Suprapubic skin (tissue), 4 donors: ENCODE measurements at places on chromosomes 13 and 19.

DNA sequence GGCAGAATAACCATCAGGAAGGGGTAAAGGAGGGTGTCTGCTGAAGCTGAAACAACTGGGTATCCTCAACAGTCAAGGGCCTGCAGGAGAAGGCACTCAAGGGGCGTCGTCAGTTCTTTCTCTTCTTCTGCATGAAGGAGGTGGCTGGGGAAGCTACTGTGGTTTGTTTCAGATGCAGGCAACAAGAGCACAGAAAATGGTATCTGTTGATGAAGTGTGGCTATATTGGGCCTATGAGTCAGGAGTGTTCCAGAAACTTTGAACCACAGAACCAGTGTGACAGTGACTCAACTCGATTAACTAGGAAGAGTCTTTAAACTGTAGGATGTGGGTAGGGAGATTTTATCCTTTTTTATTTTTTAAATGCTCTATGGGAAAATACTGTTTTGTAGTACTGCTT is 686.3 kb downstream of the FGF9 start:
- DNase-seq = no peak

GRCh38 chr13:21481359-21481758 is 22.3 kb upstream of the ZDHHC20 start:
- DNase-seq = no peak

GRCh38 chr19:45339629-45340028 is 921 bp upstream of the KLC3 start:
- no peak for DNase-seq

GRCh38 chr13:27792393-27793218 is at the start of gene GSX1:
TSS of gene GSX1 (plus strand) at chr13:27792483. CDS start at chr13:27792691, 208 bp downstream.
- no peak for DNase-seq

DNA sequence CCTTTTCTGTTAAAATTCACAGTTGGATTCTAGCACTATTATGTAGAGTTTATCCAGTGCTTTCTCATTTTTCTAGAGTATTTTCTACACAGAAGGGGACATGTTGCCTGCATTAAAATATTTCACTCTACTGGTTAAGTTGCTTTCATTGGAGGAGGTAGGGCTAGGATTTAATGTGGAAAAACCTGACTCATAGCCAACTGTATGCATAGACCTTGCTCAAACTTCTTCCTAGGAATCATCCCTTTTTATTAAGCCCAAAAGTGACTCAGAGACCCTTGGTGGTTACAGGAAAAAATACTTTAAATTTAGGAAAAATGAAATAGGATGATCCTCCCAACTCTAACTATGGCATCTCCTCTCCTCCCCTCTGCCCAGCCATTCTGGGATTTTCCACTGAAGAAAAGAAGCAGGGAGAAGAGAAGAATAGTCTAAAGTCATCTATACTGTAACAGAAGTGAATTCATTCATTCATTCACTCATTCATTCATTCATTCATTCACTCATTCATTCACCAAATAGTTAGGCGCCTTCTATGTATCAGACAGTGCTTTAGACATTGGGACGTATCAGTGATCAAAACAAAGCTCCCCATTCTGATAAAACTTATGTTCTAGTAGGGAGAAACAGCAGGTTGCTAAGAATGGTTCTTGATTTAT is 109.0 kb upstream of the HTR2A start:
- DNase-seq = no peak

DNA sequence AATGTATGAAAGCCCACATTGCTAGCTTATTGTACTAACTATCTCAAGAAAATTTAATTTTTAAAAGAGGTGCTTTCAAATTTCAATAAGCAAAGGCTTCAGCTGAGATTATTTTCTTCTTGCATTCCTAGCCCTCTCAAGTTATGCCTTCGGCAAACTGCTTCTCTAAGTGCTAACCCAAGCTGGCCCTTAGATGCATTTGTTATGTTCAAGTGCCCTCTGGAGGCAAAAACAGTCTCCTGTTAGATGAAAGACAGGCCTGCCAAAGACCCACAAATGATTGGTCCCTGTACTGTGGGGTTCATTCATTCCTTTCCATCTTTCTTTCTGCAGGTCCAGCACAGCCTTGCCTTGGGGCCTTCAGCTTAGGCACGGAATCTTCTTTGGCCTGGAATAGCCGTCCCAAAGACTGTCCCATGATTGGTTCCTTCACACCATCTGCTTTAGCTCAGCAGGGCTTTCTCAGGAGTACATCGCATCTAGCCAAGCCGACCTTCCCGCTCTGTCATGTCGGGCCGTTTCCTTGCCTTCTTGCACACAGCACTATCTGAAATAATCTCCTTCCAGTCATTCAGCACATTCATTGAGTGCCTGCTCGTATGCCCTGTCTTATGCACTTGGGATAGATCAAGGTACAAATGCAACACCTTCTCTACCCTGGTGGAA is 26.4 kb upstream of the TPTE2 start:
- no peak for DNase-seq

DNA sequence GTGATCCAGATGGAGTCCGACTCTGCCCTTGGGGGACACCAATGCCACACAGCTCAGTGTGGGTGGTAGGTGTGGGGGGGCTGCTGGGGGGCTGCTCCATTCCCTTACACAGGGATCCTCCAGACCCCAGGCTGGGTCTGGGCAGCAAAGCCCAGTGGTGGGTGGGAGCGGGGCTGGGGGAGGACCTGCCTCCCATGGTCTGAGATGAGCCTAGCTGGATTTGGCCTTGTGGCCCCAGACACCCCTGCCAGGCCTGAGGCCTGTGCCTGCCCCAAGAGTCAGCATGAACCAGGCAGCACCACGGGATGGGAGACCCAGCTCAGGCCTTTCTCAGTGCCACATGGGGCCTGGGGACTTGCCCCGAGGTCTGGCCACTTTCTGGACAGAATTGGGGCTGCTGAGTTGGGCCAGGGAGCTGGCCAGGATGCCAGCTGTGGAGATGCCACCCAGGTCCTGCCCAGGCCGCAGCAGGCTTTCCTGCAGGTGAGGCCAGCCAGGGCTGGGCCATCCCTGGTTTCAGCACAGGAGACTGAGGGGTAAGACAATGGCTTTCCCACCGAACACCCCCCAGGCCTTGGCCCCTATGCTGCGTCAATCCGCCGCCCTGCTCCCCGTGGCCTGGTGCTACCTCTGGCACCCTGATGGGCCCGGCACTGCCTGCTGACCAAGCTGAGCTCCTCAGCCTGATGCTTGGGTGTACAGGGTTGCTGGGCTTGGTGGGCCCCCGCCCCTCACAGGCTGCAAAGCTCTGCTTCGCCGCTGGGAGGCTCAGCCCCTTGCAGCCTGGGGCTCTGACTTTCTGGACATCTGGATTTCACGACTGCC is 24.2 kb downstream of the CEBPG start:
- DNase-seq = no peak

DNA sequence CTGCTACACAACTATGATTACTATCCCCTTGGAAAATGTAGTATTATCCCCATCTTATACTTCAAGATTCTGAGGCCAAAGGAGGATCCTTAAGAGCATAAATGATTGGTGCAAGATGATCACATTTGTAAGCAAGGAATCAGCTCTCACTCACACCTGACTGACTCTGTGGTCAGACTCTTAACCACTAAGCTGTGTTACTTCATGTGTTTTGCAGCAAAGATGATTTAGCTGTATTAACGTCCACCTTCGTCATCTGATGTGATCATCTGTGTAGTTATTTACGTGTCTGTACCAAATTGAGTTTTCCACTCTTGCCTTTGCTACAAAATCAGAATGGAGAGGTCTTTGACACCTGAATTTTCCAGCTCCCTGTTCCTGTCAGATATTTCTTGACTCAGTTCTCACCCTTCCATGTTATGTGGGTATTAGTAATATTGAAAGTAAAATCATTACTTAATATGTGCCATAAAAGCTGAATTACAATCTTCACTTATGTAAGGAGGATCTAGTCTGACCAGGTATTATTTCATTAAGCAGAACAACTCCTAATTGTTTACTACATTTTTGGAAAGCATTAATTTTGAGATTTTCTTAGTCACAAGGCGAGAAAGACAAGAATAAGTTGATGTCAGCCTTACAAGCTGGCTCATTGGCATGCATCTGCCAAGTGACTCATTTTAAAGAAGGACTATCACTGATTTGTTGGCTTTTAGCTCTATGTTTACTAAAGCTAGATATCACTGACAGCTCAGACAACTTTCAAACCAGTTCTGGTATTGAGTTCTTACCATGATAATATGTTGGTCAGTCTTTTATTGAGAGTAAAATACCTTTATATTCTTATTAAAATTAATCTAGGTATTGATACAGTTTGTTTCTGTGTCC is 1279.8 kb upstream of the PCDH9 start:
- no peak for DNase-seq

DNA sequence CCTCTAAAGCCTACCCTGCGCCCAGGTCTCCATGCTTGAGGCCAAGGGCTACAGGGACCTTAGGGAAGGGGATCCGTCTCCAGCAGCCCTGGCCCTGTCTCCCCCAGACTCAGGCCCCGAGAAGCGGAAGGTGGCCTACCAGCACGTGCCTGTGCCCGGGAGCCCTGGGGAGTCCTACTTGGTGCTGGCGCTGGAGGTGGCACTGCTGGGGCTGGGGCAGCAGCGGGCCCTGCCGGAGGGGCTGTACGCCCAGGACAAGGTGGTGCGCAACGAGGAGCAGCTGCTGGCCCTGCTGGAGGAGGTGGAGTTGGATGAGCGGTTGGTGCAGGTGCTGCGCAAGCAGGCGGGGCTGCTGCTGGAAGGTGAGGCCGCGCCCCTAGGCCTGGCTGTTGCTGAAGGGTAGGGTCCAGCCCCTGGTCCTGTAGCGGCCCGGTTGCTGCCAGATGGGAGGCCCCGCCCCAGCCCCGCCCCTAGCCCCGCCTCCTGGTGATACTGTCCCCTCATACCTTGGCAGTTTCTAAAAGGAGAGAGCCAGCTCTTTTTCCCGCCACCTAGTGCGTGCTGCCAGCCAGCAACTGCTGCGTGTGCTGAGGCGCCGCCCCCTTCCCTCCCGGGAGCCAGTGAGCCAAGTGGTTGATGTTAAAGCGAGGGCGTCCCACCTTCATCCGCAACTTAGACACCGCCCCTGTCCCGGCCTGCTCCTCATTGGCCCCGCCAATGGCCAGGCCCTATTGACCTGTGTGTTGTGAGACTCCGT is 22.6 kb downstream of the ZSWIM4 start:
- no peak for DNase-seq

DNA sequence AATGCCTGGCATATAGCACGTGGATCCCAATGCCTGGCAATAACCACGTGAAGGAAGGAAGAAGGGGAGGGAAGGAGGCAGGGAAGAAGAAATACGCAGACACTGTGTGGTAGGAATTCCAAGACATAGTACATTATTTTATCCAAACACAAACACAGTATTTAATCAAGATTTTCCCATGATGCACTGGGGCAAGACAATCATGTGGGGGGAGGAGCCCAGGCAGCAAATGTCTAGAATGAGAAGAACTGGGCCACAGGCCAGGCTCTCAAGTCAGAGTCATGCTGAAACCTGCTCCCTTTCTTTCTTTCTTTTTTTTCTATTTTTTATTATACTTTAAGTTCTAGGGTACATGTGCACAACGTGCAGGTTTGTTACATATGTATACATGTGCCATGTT is 717.9 kb downstream of the UQCRFS1 start:
- DNase-seq = no peak
